ENCODE measurements at places on chromosomes 11 and 22. TPM values are rescaled to one million over a fixed set of nuclear protein-coding genes. Genes with fewer than 3 reads are reported as not detected.

PRG3 gene
- not detected for total RNA-seq

SLC22A8 gene
- under 0.01 TPM for total RNA-seq

MMP12 gene
- total RNA-seq, result not detected

PLXNB2 gene
- total RNA-seq, result 118 TPM

SAA1 gene
- 0.33 TPM for total RNA-seq
